ENCODE measurements at places on chromosomes 3 and 15. TPM values are rescaled to one million over a fixed set of nuclear protein-coding genes. Genes with fewer than 3 reads are reported as not detected.

GRCh38 chr3:140494970-140495369 is 182.9 kb upstream of the TRIM42 start:
- H3K27me3 ChIP-seq = no peaks in the 10 kb centered on the region
- no peak for DNase-seq
- H3K27ac ChIP-seq = no peak overlapping the region
- H3K36me3 ChIP-seq = no peaks in the 10 kb centered on the region
- no peak overlapping the region for H3K4me3 ChIP-seq
- no peaks in the 10 kb centered on the region for H3K4me1 ChIP-seq

SLC12A1 gene
- polyA plus RNA-seq = 0.23 TPM

DNA sequence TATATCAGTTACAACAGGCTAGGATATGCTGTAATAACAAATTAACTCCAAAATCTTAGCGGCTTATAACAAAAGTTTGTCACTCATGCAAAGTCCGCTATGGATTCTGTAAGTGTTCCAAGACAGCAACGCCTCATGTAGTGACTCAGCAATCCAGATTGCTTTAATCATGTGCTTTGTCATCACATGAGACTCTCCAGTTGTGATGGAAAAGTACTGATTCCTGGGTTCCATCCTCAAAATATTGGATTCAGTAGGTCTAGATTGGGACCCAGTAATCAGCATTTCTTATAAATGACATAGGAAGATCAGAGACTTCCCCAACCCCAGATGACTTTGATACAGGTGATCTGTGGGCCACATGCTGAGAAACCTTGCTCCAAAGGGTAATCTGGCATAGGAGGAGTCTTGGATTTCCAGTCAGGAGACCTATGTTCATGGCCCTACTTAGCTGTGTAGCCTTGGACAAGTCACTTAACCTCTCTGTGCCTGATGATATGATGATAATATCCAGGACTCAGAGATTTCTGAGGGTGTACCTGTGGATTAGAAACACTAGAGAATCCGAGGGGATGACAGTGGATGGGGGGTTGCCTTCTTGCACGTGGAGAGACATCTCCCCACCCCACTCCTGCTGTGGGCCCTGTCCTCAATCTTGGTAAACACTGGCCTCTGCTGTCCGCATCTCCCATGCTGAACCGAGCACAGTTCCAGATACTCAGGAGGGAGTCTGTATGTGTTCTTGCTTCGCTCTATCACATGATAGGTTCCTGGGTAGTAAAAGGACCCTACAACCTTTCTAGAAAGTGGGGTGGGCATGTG is 65.5 kb downstream of the CORO2B start:
- no peak for DNase-seq
- H3K27ac ChIP-seq = no peak overlapping the region
- H3K4me3 ChIP-seq = no peak overlapping the region
- H3K36me3 ChIP-seq = no peaks in the 10 kb centered on the region

HTR3E gene
- polyA plus RNA-seq = not detected

GRCh38 chr3:111729087-111729846 is 129.8 kb upstream of the PHLDB2 start:
- DNase-seq = peak; percentile 83
- H3K27me3 ChIP-seq = no peaks in the 10 kb centered on the region
- peaks cover 2% of the 10 kb centered on the region for H3K4me1 ChIP-seq
- no peaks in the 10 kb centered on the region for H3K36me3 ChIP-seq
- no peak overlapping the region for H3K4me3 ChIP-seq

PROS1 gene
- 125 TPM for polyA plus RNA-seq

- no peaks in the 10 kb centered on the region for H3K27me3 ChIP-seq
- no peak overlapping the region for H3K4me3 ChIP-seq
- H3K4me1 ChIP-seq = no peaks in the 10 kb centered on the region
- DNase-seq = no peak
- H3K27ac ChIP-seq = no peak overlapping the region
- no peaks in the 10 kb centered on the region for H3K36me3 ChIP-seq
Observed at GRCh38 chr3:179460260-179460659, 9.0 kb upstream of the GNB4 start.

GRCh38 chr3:20185331-20185678 is 701 bp downstream of the SGO1 start:
- H3K27ac ChIP-seq = no peak overlapping the region
- no peak for DNase-seq
- H3K4me3 ChIP-seq = peak overlapping the region; percentile 71
- peaks cover 4% of the 10 kb centered on the region for H3K4me1 ChIP-seq
- no peaks in the 10 kb centered on the region for H3K36me3 ChIP-seq

DNA sequence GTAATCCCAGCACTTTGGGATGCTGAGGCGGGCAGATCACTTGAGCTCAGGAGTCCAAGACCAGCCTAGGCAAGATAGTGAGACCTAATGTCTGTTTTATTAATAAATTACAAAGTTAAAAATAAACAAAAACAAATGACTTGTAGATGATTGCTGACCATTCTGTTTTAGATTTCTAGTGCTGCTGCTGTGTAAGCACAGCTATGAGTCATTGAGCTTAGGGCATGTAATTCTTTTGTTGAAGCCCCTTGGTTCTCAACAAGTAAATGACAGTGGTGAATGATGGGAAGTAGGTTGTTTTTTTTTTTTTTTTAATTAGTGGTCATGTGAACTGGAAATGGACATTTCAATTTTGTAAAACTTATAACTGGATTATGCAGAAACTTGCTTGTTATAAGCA is 63.3 kb downstream of the LEO1 start:
- no peaks in the 10 kb centered on the region for H3K4me1 ChIP-seq
- H3K4me3 ChIP-seq = no peak overlapping the region
- H3K27ac ChIP-seq = no peak overlapping the region
- peaks cover 4% of the 10 kb centered on the region for H3K36me3 ChIP-seq
- no peaks in the 10 kb centered on the region for H3K27me3 ChIP-seq

GRCh38 chr3:4599612-4600011 is 106.5 kb downstream of the ITPR1 start:
- H3K27ac ChIP-seq = no peak overlapping the region
- no peaks in the 10 kb centered on the region for H3K27me3 ChIP-seq
- no peak for DNase-seq

XCR1 gene
- not detected for polyA plus RNA-seq

LYSMD2 gene
- 9.7 TPM for polyA plus RNA-seq

GRCh38 chr3:11381141-11381540 is 108.9 kb downstream of the ATG7 start:
- H3K4me3 ChIP-seq = no peak overlapping the region
- no peak for DNase-seq
- H3K4me1 ChIP-seq = peaks cover 2% of the 10 kb centered on the region
- no peaks in the 10 kb centered on the region for H3K27me3 ChIP-seq

- H3K27me3 ChIP-seq = no peaks in the 10 kb centered on the region
- H3K27ac ChIP-seq = no peak overlapping the region
- no peak overlapping the region for H3K4me3 ChIP-seq
- no peaks in the 10 kb centered on the region for H3K36me3 ChIP-seq
Observed at GRCh38 chr3:6781092-6781491, 79.8 kb upstream of the GRM7 start.

GRCh38 chr3:158882445-158882844 is 80.6 kb downstream of the MFSD1 start:
- no peak for DNase-seq
- H3K4me1 ChIP-seq = no peaks in the 10 kb centered on the region
- H3K4me3 ChIP-seq = no peak overlapping the region
